ENCODE measurements at places on chromosomes 4 and X. TPM values are rescaled to one million over a fixed set of nuclear protein-coding genes. Genes with fewer than 3 reads are reported as not detected.

SHROOM4 gene
- total RNA-seq = not detected

CPLX1 gene
- 0.37 TPM for total RNA-seq

TEX13C gene
- not detected for total RNA-seq

ITIH6 gene
- total RNA-seq = not detected

H2BW2 gene
- not detected for total RNA-seq

XAGE5 gene
- total RNA-seq = not detected

GPR173 gene
- total RNA-seq = not detected

PAGE2 gene
- not detected for total RNA-seq

SPANXN3 gene
- not detected for total RNA-seq

POLN gene
- 1.3 TPM for total RNA-seq

SCFD2 gene
- 14.3 TPM for total RNA-seq

ODAM gene
- not detected for total RNA-seq

SH2D1A gene
- 17.0 TPM for total RNA-seq

MAGEC2 gene
- not detected for total RNA-seq

FTSJ1 gene
- 66.8 TPM for total RNA-seq

KIAA1210 gene
- not detected for total RNA-seq

PSAPL1 gene
- not detected for total RNA-seq

REPS2 gene
- not detected for total RNA-seq

AIFM1 gene
- total RNA-seq = 63.1 TPM

GSX2 gene
- total RNA-seq = not detected
